WERI-Rb-1 (cell line): ENCODE measurements at places on chromosomes 13 and 19.

DNA sequence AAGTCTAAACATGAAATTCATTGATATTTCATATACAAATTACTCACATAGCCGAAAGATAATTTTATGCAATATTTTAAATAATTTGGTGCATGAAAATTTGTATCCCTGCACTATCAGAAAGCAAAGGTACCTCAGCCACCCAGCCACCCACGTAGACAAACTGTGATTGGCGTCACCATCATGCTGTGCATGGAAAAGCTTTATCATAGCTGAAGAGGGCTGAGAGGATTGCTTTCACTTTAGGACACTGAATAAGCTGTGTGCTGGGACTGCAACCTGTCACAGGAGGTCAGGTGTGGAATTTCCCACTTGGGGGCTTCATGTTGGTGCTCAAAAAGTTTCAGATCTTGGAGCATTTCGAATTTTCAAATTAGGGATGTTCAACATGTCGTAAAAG, 96.3 kb downstream of the MYCBP2 start:
- DNase-seq: no peak

DNA sequence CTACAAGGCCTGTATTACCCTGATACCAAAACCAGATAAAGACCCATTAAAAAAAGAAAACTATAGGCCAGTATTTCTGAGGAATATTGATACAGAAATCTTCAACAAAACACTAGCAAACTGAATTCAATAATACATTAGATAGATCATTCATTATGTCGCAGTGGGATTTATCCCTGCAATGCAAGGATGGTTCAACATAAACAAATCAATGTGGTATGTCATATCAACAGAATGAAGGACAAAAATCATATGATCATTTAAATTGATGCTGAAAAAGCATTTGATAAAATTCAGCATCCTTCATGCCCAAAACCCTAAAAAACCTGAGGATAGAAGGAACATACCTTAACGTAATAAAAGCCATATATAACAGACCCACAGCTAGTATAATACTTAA, 50.0 kb downstream of the RB1 start:
- DNase-seq: no peak

DNA sequence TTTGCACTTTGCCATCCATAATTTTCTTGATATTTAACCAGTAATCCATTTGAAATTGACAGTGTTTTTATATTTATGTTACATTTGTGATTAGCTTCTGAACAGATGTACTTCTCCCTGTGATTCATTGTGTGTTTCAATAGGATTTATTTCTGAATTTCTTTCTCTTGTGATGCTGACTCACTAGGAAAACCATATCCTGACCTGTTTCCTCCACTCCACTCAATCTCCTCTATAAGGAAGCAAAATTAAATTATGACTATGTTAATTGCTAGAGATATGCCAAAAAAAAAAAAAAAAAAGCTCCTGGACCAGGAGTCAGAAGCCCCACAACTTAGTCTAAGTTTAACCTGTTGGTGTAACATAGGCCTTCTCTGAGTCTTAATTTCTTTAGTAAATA, 614.6 kb upstream of the SPRY2 start:
- DNase-seq: no peak

GRCh38 chr19:32811151-32811550, 58.4 kb downstream of the SLC7A9 start:
- DNase-seq: no peak

DNA sequence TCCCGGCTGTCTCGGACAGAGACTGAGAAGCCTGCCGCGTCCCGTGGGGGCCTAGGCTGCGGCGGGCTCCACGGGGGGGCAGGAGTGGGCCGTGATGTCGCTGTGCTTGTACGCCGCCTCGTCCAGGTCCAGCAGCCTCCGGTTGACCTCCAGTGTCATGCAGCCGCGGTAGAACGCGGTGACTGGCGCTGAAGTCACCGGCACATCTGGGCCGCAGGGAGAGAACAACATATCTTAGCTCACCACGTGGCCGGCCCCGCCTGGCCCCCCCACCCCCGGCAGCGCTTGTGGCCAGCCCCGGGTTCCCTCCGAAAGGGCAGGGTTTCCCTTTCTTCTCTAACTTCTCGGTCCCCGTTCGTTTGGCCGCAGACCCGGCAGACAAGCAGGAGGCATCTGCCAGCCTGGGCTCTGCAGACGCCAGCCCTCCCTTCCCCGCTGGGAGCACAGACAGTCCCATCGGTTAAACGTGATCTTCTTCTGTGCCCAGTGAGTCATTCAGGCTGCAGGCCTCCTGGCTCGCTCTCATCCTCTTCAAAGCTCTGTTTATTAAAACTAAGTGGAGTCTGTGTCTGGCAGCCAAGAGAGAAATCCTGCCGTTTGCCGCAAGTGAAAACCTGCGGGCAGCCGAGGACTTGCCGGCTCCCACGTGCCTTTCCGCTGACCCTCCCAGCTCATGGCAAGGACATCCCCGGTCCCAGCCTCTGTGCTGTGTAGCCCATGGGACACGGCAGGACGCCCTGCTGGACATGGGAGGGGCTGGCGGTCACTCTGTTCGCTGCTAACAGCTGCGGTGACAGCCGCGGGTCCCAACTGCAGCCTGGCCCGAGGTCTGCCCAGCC, 42.8 kb downstream of the GAS6 start:
- no peak for DNase-seq

DNA sequence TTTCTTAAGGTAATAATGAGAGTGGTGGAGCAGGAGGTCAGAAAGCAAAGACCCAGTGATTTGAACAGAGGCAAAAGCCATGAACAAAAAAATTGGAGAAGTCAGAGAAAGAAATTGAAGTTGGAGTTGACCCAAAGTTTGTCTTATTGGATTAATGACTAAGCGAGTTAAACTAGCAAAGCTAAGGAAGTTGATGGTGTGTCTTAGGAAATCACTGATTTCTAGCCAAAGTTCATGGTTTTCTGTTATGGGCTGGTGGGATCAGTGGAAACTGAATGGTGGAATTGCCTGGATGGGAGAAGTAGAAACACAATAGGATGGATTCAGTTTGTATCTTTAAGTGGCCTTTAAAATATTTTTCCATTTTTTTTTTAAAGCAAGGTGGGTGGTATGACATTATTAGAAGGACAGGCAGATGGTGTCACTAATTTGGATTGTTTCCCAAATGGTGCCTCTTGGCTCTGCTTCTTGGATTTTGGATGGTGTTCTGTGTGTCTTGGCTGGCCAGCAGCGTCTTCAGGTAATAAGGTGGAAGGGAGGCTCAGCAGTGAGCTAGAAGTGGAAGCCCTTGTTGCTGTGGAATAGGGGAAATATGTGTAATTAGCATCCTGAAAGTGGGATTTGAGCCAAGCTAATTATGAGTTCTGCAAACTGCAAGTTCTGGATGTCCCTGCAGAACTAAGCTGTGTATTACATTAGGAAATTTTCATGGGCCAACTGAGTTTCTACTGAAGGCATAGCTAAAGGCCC, 302.9 kb downstream of the LMO7 start:
- DNase-seq: no peak

GRCh38 chr13:98208606-98209005, 31.5 kb upstream of the RNF113B start:
- DNase-seq: no peak

- DNase-seq: no peak
Observed at GRCh38 chr13:41455725-41456419, 1.5 kb upstream of the RGCC start.

DNA sequence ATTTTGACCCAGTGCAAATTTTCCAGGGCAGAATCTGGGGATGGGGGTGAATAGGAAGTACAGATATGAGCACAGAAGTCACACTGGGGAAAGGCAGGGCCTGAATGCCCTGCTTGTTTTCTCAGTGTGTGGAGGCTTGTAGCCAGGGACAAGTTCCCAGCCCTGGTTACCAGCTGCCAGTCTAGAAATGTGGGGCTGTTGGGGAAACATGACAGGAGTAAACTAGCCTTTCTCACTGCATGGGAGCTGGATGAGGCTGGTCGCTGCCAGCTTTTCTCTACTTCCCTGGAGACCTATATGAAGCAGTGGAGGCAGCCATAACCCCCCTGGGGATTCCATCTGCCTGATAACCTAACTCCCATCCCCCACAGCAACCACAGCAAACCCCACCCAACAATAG, 2267.7 kb downstream of the PCDH9 start:
- no peak for DNase-seq

- peak; percentile 12 for DNase-seq
Observed at GRCh38 chr13:80496721-80497397, 155.9 kb upstream of the SPRY2 start.

- DNase-seq: peak; percentile 90
Observed at GRCh38 chr13:113802090-113802531, 43.1 kb downstream of the TMEM255B start.

- no peak for DNase-seq
Observed at GRCh38 chr19:49421039-49421877, 2.0 kb downstream of the PTH2 start.

DNA sequence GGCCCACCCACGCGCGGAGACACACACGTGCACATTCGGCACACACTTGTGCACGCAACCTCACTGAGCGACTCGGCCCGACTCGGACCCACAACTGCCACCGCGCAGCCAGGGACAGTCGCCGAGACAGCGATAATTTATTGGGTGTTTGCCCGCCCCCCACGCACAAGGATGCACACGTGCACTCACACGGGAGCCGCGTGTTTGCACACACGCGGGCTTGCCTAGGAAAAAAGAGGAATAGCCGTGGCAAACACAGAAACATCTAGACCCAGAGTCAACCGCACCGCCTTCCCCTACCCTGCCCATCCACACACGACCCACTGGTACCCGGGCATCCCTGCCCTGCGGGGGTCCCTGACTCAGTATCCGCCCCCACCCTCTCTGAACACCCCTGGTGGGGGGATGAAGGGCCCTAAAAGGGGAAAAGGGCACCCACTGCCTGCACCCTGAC, 1.1 kb upstream of the SSBP4 start:
- DNase-seq: no peak

DNA sequence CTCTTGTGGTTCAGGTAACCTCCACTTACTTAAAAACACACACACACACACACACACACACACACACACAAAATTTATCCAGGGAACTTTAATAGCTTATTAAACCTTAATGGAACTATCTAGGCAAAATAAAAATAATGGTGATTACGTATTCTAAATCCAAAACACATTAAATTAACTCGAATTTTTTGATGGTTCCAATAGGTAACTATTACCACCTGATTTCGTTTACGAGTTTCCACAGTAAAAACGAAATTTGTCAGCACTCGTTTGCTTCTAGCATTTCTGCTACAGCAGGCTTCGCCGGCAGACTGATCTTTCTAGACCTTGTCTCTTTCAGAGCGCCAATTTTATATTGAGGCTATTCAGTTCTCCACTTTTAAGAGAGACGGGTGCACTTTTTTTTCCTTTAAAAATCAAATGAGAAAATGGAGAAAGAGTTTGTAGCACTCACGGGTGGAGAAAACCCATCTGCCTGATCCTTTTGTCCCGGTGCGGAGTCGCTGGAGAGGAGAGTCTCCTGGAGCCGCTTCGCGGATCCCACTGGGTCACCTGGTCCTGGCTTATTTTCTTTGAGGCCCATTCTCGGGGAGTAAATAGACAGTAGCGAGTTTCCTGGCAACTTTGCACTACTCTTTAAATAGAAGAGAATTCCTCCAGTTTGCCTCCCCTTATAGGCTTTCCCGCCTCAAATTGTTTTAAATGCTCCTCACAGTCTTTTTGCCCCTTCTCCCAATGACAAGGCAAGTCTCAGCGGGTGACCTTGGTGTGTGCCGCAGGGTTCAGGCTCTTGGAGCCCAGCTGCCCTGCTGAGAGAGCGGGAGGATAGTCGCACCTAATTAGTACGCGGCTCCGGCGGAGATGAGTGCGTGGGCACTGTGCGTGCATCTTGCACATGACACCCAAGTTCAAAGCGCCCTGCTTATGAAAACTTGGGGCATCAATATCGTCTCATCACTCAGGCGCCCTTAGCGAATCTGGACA, 117.0 kb downstream of the KCNRG start:
- no peak for DNase-seq

DNA sequence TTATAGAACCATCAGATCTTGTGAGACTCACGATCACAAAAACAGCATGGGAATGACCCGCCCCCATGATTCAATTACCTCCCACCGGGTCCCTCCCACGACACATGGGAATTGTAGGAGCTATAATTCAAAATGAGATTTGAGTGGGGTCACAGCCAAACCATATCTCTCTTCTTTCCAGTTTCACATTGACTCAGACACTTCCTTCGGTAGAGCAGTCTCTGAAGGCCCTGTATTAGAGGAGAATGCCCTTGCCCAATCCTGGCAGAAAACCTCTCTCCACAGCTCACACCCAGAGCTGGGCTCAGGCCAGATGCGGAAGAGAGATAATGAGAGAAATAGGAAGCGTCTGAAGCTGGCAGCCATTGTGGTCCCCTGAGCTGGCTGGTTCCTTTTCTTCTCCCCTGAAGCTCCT, 72.4 kb upstream of the CLDN10 start:
- DNase-seq: no peak

- no peak for DNase-seq
Observed at GRCh38 chr13:53189162-53189561, 160.5 kb downstream of the OLFM4 start.

- DNase-seq: no peak
Observed at GRCh38 chr13:99374994-99375737, 68.0 kb upstream of the GPR183 start.

DNA sequence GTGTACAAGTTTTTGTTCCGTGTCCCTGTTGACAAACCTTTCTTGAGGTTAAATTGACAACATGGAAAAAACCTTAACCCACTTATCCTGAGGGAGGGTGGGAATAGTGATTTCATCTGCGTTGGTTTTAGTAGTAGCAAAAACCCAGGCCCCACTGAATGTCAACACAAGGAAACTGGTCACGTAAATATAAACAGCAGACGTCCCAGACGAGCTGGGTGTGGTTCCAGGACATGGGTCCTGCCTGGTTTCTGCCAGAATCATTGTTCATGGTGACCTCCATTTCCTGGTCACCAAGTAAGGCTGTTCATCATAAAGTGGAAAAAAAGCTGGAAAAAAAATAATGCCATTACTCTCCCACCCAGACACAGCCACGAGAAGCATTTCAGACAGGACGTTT, 16.9 kb upstream of the F2RL3 start:
- no peak for DNase-seq

DNA sequence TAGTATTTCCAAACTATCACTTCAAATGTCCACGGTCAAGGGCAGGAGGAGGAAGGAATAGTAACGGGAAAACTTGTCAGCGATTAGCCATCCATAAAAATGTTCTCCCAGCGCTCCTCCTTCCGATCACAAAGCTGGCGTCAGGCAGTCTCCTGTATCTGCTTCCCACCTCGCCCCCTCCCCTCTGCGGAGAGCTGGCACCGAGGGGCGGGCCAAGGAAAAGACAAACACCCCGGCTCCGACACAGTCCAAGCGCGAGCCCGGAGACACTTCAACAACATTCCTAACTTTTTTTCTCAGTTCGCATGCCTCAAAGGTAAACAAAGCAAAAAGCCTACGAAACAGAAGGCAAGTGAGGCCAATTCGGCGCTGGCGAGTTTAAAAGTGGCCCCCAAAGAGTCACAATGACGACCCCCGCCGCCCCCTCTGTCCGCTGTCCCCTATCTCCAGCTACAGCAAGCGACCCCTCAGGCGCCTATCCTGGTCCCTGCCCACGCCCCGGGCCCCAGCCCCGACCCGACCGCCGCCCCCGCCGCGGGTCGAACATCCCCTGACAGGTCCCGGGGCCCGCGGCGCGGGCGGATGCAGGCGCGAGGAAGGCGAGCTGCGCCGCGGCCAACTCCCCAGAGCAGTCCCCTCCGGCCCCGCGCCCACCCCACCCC, 736 bp downstream of the SMAD9 start:
- DNase-seq: peak; percentile 69

GRCh38 chr13:33284031-33284430, 1.5 kb downstream of the STARD13 start:
- DNase-seq: no peak
